ENCODE measurements at places on chromosomes 3 and 15.

DNA sequence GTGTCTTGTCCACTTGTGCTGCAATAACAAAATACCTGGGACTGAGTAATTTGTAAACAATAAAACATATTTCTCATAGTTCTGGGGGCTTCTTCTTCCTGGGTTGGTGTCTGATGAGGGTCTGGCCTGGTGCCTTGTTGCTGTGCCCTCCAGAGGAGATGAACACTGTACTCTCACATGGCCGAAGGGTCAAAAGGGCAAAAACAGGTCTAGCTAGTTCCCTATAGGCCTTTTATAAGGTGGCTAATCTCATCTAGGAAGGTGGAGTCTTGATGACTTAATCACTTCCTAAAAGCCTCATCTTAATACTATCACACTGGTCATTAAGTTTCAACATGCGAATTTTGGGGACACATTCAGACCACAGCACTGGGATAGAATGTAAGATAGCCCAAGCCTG is 228.4 kb downstream of the TLE3 start:
- DNase-seq: no peak

DNA sequence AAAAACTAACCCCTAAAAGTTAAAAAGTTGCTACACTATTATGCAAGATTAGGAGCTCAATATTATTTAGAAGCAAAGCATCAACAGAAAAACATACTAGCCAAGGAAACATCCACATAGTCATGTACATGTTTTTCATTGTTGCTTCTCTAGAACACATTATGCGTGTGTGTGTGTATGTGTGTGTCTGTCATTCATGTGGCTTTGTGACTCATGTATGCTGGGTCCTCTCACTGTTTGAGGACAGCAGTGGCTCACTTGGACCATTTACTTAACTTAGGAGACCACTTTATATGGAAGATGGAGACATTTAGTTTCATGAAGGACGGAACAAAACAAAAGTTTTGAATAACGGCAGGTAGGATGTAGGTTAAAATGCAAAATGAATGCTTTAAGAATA is 219.4 kb upstream of the THBS1 start:
- DNase-seq: no peak

DNA sequence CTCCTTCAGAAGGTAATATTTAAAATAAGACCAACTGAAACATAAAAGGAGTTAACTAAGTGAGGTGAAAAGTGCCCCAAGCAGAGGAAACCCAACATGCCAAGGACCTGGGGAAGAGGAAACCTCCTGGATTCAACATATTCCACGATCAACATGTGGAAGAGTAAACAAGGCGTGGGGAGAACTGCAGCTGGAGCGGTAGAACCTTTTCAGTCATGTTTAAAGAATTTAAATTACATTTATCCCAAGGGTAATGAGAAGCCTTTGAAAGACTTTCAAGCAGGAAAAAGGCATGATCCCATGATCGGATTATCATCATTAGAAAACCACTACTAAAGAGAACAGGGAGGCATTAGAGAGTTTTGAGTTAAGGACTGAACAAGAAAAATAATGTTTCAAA is 330.7 kb downstream of the FHIT start:
- no peak for DNase-seq

DNA sequence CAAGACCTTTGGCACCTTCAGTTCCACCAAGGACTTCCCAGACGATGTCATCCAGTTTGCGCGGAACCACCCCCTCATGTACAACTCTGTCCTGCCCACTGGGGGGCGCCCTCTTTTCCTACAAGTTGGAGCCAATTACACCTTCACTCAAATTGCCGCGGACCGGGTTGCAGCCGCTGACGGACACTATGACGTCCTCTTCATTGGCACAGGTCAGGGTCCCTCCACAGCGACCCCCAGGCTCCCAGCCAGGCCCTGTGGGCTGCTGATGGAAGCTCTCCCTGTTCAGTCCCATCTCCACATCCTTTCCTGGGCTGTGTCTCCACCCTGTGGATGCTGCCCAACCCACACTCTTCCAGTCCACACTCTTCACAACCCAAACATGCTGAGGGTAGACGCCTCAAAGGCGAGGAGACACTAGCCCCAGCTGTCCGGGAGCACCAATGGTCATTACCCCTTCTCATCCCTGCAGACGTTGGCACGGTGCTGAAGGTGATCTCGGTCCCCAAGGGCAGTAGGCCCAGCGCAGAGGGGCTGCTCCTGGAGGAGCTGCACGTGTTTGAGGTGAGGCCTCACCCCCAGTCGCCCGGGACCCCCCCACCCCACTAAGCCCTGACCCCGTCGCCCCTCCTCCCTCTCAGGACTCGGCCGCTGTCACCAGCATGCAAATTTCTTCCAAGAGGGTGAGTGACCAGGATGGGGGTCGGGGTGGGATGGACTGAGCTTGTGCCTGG is 4.3 kb upstream of the LSMEM2 start:
- peak; percentile 60 for DNase-seq

- no peak for DNase-seq
Observed at GRCh38 chr3:40613306-40613705, 88.5 kb downstream of the ZNF621 start.

GRCh38 chr3:185460309-185460708 is 38.5 kb downstream of the TMEM41A start:
- no peak for DNase-seq

GRCh38 chr3:197302696-197303341 is 4.4 kb upstream of the DLG1 start:
- DNase-seq: no peak

GRCh38 chr3:43256714-43257461 is 29.5 kb upstream of the SNRK start:
- no peak for DNase-seq

GRCh38 chr15:65054333-65055200 is 9.4 kb downstream of the SLC51B start:
- DNase-seq: peak; percentile 80

DNA sequence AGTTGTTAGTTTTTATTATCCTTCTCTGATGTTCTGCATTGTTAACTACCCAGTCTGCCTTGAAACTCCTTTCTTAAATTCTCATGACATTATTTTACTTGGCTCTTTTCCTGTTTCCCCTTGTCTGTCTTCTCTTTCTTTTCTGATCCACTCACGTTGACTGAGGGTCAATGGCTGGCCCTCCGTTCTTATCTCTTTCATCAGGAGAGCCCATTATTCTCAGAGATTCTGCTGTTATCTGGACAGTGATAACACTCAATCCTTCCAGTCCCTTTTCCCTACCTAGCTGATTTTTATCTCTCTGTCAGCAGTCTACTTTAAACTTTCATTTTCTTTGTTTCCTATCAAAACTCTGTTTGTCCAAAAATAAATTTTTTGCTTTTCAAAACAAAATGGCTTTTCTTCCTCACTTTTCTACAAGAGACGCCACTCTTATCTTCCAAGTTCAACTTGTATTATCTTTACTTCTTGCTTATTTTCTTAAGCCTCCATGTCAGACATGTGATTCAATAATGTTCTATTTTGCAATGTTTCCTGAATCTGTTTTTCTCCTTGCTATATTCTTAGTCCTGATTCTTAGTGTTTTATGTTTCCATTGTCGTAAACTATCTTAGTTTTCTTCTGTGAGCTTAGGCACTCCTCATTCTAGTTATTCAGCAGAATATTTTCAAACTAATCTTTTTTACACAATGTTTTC is 120.2 kb downstream of the NEDD4 start:
- peak; percentile 62 for DNase-seq

DNA sequence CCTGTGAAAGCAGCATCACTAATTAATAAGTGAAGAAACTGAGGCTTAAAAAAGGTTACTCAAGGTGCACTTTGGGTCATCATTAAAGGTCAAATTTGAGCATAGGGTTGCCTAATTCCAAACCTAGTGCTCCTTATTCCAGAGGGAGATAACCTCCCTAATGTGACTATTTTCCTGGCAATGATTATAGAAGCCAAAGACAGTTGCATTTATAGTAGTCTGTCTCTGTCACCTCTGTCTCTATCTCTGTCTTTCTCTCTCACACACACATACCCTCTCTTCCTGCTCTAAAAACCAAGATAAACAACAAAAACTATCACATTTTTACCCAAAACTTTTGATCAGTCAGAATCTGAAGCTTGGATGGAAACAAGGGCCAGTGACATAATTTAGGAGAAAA is 172.0 kb upstream of the LMCD1 start:
- DNase-seq: no peak

- DNase-seq: no peak
Observed at GRCh38 chr3:99925584-99926230, 108.0 kb downstream of the CMSS1 start.

Data from SK-N-DZ (cell line).